ENCODE measurements at places on chromosomes 13 and 19.

- DNase-seq = no peak
Measured at GRCh38 chr19:9801976-9802375, 16.9 kb downstream of the FBXL12 start.

GRCh38 chr19:55319785-55320184 is 5.4 kb downstream of the TMEM150B start:
- peak; percentile 27 for DNase-seq

- DNase-seq = no peak
Measured at GRCh38 chr19:5643060-5643459, 20.2 kb downstream of the SAFB start.

DNA sequence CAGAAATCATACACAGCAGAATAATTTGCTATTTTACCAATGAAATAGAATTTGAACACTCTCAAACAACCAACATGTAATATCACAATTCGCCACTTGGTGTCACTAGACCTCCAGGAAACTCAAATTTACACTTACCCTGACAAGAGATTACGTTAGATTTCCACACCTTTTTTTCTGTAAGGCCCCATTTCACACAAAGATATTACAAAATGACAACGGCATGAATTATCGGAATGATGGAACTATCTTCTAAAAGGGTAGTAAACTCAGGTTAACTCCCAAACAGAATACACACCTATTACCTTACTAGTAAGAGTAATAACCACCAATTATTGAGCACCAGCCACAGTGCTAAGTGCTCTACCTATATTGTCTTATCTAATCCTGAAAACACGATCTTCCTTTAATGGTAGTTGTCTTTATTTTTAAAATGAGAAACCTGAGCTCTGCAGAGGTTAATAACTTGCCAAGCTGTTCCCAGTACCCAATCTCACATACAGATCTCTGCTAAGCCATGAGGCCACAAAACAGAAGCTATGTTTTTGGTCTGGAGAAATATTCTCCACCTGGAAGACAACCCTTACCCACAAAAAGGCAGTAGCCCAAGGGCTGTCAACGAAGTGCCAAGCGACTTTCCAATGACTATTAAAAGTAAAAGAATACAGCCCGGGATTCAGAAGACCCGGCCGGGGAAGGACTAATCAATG is 152.4 kb downstream of the DCLK1 start:
- peak; percentile 84 for DNase-seq

- no peak for DNase-seq
Measured at GRCh38 chr13:42337808-42338600, 66.1 kb downstream of the AKAP11 start.

DNA sequence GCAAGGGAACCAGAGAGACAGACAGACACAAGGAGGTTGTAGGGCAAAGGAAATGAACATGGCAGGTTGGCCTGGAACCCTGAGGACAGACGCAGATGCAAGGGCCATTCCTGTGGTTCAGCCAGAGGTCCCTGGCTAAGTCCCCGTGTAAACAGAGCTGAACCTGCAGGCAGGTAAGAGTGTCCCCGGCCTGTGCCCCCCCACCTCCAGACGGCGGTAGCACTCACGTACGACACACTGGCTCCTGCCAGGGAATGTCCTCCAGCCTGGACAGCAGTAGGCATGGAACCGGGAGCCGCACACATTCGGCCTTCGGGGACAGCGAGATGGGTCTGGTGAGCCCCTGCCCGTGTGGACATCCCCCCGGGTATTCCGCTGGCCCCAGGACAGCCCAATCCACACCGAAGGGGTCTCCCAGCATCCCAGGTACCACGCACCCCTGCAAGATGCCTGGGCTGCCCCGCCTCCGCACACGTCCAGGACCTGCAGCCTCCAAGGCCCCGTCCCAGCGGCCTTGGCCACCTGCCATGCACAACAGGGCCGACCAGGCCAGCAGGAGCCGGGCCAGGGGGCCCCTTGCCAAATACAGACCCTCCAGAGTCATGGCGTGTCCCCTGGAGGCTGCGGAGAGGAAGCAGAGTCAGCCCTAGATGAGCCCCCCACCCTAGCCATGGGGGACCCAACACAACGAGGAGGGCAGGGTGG is 2.4 kb downstream of the FBN3 start:
- DNase-seq = no peak

- DNase-seq = peak; percentile 85
Measured at GRCh38 chr13:33206425-33206824, 79.1 kb downstream of the STARD13 start.

GRCh38 chr13:82216165-82216564 is 1666.1 kb downstream of the SLITRK1 start:
- DNase-seq = no peak

DNA sequence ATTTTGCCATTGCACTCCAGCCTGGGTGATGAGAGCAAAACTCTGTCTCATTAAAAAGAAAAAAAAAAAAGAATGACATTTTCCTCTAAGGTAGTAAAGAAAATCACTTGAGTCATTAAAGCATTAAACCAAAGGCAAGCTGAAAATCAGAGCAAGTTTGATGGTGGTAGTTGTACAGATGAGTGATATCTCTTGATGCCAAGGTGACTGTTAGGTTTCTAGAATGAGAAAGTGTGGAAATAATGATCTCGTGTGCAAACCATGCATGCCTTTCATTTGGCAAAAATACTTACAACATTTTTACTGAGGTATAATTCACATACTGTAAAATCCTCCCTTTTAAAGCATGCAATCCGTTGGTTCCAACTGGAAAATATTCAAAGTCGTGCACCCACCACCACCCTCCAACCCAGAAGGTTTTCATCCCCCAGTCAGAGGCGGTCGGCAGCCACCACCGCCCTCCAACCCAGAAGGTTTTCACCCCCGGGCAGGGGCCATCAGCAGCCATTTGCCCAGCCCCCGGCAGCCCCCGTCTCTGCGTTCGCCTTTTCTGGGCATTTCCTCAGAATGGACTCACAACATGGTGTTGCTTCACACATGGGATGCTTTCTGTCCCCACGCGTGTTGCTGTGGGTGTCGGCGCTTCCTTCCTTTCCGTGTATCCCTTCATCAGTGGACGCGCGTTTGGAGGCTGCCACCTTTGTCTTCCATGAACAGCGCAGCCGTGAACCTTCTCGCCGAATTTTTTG is 90.2 kb downstream of the ATP11A start:
- no peak for DNase-seq
